ENCODE measurements at places on chromosomes 4 and X. TPM values are rescaled to one million over a fixed set of nuclear protein-coding genes. Genes with fewer than 3 reads are reported as not detected.

The AFP gene
- total RNA-seq: not detected

The GPR82 gene
- total RNA-seq: 0.11 TPM

The RNF212 gene
- 3.3 TPM for total RNA-seq

The YY2 gene
- total RNA-seq: 2.0 TPM

The DMRTC1B gene
- total RNA-seq: not detected

The IL2 gene
- total RNA-seq: 8.9 TPM

The TIGD2 gene
- 2.3 TPM for total RNA-seq

The KCNE5 gene
- 0.29 TPM for total RNA-seq

The COX7B2 gene
- total RNA-seq: not detected

The RHOH gene
- 121 TPM for total RNA-seq

The GLRA3 gene
- not detected for total RNA-seq

The WDFY3 gene
- 0.38 TPM for total RNA-seq
